Fibroblast of skin of left quadriceps (primary cell): ENCODE measurements at places on chromosomes 5 and 9.

DNA sequence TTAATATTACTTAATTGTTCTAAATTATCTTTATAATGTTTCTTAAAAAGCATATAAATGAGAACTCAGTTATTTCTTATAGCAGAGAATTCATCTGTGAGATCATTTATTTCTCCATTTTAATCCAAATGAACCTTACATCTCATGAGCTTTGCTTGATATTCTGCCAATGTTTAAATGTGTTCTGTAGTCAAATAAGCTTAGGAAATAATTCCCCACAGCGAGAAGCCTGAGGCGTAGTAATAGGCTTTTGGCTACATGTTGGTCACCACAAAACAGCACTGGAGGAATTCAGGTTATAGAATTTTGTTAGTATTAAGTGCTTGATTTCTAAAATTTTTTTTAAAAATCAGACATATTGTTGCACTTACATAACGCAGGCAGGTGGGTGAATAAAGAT is 585.3 kb upstream of the RORB start:
- DNase-seq: no peak

- no peak for DNase-seq
These were observed 15.0 kb downstream of the SPRY4 start for GRCh38 chr5:142309747-142310318.

DNA sequence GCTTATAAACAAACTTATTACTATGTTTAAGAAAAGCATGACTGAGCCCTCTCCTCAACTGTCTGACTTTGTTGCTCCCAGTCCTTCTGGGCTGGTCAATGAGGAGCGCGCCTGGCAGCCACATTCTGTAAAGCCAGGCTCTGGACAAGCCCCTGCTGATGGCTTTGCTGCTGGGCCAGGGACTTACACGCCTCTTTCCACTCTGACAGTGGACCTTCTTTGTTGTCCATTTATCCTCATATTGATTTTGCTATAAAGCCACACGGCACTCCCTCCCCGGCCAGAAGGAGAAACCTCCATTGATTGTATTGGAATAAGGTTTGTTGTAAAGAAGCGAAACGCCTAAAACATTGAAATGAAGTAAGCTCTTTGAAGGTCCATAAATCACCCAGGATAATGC is 50.6 kb downstream of the C5orf15 start:
- no peak for DNase-seq

DNA sequence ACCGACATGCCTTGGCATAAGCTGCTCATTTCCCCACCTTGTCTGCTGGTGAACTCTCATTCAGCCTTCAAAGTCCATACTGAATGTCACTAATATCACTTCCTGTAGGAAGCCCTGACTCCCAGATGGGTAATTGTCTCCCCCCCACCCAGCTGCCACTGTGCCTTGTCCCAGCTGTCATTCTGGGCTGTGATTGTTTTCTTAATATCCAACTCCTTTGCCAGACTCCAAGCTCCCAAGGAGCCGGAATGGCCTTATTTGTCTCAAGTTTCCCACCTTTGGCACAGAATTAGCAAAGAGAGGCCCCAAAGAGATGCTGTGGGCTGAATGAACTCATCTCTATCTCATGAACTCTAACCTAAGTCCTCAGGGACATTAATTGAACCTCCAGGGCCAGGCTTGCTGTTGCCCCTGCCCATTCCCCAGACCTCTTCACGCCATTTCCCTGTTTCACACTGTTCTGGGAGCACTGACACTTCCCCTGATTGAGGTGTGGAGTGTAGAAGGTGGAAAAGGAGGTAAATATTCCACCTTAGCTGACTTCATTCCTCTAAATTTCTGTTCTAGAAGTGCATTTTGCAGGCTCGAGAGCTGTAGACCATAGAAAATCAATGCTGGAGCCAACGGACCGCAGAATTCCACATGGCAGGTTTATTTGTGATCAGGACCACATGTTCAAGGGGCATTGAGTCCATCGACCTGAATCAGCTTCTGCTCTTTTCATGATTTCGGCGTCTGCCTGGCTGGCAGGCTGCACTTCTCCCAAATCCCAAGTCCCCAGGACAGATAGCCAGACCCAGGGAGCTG is 4.9 kb upstream of the SH3PXD2B start:
- DNase-seq: no peak
